ENCODE measurements at places on chromosomes 12 and 14.

DNA sequence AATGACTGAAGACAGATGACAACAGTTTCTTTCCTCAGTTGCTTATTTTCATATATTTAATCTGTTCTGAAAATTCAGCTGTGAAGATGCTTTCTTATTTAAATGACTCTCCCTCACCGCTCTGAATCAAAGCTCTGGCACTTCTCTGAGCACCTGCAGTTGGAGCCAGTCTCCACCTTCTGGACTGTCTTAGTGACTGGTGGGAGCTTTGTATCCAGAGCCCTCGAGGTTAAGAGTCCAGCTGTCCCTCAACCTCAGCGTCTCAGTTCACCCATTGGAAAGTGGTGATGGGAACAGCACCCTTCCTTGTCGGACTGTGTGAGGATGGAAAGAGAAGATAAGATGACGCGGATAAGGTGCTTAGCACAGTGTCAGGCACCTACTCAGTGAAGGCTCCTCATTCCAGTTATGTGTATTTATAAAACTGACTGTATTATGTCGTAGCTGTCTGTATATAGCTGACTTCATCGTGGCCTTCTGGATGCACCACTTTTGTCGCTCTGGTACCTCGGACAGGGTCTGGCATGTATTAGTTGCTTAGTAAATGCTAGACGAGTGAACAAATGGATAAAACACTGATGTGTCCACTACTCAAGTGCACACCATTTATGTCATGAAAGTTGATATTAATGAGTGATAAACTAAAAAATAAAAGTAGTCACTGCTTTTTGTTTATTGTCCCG lies 34.5 kb downstream of the ELK3 start:
- no peak for DNase-seq

DNA sequence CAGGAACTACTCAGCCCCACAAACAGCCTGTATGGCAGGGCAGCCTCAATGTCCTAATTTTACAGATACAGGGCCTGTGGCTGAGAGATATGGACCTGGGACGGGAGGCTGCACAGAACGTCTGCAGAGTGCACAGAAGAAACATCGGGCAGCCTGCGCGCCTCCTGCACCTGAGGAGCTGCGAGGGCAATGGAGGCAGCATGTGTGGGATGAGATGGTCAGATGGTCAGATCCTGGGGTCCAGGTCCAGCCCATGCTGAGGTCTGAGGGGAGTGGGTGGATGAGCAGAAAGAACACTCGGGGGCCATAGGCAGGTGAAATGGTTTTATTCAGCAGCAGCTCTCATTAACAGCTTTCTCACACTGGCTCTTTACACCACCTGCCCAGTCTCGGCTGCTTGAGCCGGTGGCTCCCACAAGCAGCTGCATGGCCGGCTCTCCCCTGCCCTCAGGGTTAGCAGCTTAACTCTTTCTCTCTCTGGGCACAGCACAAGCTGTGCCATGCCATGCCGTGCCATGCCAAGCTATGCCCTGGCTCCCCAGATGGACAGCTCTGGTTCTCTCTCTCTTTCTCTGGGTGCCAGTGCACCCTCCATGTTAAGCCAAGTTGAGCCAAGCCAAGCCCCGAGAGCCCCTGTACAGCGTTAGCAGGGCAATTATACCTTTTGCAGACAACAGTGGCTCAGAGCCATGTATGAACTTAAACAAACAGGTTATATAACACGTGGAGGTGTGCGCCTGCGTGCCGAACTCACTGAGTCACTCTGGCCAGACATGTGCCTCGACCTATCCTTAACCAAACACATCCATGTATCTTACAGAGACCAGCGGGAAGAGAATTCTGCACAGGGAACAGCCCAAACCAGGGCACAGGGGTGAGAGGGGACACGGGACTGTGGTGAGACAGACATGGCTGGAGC lies 47.6 kb downstream of the RIMBP2 start:
- no peak for DNase-seq

GRCh38 chr12:84804691-84805473 lies 107.7 kb downstream of the SLC6A15 start:
- no peak for DNase-seq

DNA sequence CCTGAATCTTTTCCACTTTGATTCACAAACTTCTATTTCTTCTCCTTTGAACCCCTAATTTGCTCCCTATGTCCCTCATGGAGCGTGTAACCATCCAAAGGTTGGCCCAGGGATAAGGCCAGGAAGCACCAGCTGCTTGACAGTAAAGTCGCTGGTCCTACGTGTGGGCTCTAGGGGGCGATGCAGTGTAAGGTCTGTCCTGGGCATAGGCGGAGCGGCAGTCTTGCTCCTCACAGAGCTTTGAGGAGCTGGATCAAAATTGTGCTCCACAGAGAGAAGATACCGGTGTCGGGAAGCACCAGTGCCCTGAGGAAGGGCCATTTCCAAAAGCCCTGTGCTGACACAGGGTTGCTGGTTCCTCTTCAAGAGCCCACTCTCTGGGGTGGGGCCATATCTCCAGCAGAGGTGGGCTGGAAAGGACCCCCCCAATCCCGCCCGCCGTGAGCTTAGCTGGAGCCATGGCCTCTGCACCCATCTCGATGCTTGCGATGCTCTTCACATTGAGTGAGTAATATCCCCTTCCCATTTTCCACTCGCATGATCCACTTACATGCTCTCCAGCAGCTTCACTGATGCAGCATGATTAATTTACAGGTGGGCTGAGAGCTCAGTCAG lies 49.9 kb upstream of the OR4E1 start:
- DNase-seq, result no peak

GRCh38 chr14:67577181-67577808 lies 22.8 kb downstream of the PIGH start:
- no peak for DNase-seq

DNA sequence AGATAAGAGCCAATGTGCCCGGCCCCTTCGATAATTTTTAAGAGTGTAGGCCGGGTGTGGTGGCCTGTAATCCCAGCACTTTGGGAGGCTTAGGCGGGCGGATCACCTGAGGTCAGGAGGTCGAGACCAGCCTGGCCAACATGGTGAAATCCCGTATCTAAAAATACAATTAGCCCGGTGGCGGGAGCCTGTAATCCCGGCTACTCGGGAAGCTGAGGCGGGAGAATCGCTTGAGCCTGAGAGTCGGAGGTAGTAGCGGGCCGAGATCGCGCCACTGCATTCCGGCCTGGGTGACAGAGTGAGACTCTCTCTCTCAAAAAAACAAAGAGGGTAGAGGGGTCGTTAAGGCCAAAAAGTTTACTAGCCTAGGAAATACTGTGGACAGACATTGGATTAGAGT lies 2.6 kb downstream of the KRAS start:
- DNase-seq, result no peak

DNA sequence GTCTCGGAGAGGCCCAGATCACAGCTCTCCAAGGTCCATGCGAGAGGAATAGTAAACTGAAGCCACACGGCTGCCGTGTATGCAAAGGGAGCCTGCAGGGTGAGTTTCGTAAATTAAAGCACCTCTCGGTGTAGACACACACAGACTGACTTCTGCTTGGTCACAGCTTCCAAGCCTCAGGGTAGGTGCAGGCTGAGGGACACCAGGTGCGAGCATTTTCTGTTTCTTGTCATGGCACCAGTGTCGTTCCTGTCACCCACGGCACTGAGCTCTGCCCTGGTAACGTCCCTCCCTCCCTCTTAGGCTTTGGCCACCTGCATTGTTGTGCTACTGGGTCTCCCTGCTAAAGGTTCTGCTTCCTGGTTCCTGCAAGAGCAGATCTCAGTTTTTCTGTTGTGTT lies 76.2 kb upstream of the DYNC1H1 start:
- DNase-seq, result no peak

- DNase-seq, result no peak
Measured at GRCh38 chr12:108642269-108642870, 8.7 kb upstream of the SELPLG start.

DNA sequence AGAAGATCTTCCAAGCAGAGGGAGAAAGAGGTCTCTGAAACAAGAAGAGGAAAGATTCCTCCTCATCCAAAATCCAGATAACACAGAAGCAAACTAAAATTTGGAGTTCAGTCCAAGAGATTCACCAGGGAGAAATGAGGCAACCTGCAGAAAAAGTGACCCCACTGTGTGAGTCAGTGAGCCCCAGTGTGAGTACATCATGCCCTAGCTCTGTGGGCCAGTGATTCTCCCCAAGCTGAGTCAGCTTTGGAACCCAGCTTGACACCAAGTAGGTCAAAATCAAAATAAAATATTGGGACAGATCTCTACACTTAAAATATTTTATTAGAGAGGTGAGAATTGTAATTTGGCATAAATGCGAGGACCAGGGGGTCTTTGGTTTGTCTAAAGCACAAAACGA lies 17.2 kb downstream of the CLEC2B start:
- DNase-seq, result no peak
